ENCODE measurements at places on chromosomes 5 and 9. TPM values are rescaled to one million over a fixed set of nuclear protein-coding genes. Genes with fewer than 3 reads are reported as not detected.

The NCS1 gene
- 5.7 TPM for total RNA-seq

DNA sequence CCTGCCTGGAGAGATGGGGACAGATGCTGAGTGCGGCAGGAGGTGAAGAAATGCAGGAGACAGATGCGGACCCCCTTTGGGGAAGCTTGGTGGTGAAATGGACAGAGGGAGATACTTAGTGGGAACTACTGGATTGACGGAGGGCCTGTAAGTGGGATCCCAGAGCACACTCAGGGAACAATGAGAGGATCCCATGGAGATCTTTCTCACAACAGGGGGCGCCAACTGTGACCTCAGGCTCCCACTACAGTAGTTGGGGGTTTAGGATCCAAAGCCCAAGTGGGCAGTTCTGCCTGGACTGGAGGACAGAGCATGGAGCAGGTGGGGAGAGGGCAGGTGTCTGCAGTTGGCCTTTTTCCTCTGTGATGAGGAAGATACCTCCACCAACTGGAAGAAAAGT is 3.4 kb downstream of the DPM2 start:
- no peak for DNase-seq

GRCh38 chr9:6439051-6439703 is 26.2 kb downstream of the UHRF2 start:
- no peak for DNase-seq

- peak; percentile 38 for DNase-seq
Measured at GRCh38 chr5:593511-593910, 18.6 kb upstream of the CEP72 start.

DNA sequence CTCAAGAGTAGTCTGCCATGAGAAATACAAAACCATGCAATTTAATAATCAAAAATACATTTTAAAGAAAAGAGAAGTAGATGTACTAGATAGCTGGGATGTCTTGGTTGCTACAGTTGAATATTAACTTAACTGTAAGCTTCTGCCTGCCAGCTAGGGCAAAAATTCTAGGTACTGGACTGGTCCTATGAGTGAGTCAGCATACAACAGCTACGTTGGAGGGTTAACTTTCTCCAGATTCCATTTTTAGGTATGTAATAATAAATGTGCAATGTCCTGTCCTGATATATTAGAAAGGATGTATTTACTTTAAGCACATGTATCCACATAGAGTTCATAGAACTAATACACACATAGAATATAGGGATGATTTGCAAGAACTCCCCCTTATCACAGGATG is 230.1 kb downstream of the CAAP1 start:
- no peak for DNase-seq

Measured in upper lobe of right lung (tissue), 1 donor.